Mucosa of descending colon (tissue), 3 donors: ENCODE measurements at places on chromosomes 12 and 14.

- peak; percentile 41 for DNase-seq
Observed at GRCh38 chr14:105486163-105486973, at the start of gene CRIP1. CRIP1 (plus strand) TSS chr14:105486886; CDS start chr14:105487260, 374 bp downstream.

DNA sequence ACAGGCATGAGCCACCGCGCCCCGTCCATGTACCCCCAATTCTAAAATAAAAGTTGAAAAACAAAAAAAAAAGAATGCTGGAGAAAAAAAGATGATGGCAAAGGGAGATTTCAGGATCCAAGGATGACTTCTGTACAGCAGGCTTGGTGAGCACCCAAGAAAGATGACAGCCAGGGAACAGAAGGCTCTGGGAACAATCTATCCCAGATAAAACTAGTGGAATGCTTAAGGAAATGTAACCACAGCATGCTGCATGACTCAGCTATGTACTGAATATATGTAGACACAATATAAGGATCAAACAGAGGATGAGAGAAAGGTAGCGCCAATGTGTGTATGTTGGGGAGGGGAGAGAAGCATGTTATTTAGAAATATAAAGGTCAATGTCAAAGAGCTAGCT is 123.7 kb upstream of the TMTC1 start:
- DNase-seq = no peak

- peak; percentile 12 for DNase-seq
Observed at GRCh38 chr12:93676408-93677194, 574 bp upstream of the CRADD start.

- no peak for DNase-seq
Observed at GRCh38 chr14:92706386-92706785, 42.0 kb downstream of the LGMN start.

GRCh38 chr12:62133440-62133839 is 126.8 kb upstream of the USP15 start:
- DNase-seq = no peak

DNA sequence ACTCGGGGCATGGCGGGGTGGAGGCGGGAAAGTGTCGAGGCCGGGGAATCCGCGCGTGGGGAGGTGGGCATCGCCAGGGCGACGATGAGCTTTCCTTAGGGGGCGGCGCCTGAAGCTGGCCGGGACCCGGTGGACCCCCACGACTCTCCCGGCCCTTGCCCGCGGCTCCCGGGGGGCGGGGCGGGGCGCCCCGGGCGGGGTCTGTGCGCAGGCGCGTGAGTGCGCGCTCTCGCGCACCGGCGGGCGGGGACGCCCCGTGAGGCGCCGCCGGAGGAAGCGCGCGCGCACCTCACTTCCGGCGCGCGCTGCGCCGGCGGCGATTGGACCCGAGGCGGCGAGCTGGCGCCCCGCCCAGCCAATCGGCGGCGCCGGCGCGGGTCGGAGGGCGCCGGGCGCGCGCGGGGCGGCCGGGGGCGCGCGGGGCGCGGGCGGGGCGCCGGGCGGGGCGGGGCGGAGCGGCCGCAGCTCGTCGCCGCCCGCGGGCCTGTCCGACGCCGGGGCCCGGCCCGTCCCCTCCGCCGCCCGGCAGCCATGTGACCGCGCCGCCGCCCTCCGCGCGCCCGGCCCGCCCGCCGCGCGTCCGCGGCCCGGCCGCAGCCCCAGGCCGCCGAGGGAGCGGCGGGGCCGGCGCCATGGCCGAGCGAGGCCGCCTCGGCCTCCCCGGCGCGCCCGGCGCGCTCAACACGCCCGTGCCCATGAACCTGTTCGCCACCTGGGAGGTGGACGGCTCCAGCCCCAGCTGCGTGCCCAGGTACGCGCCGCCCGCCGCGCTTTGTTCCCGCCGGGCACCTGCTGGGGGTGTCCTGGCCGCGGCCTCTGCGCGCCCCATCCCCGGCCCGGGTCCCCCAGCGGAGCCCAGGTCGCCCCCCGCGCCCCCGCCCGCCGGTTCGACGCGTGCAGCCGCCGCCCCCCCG is at the start of gene PACS2:
Gene PACS2, plus strand, starts transcription at position 462 of the 914 bp plus-strand sequence. Its CDS starts 171 bp downstream, at position 633.
- DNase-seq = peak; percentile 79

GRCh38 chr12:112777387-112778310 is 13.9 kb upstream of the RPH3A start:
- no peak for DNase-seq

GRCh38 chr14:45135156-45135555 is 574 bp upstream of the FANCM start:
- DNase-seq = no peak

GRCh38 chr14:75399321-75399720 is 28.5 kb upstream of the JDP2 start:
- no peak for DNase-seq

DNA sequence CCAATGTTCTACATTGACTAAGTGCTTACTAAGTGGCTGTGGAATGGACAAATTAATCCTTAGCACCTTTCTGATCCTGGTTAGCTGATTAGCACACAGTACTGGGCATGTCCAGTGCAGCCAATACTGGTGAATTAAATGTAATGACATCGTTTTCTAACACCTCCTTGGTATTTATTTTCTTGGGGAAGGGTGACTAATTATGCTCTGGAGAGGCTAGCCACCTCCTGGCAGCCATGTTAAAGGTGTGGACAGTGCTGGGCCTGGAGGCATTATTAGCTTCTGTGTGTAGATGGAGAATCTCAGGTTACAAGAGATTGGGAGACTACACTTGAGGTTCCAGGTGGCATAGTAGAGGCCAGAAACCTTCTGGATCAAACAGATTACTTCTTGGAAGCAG is 230.9 kb upstream of the DDHD1 start:
- no peak for DNase-seq

GRCh38 chr14:87542288-87542687 is 450.7 kb downstream of the GALC start:
- no peak for DNase-seq

- peak; percentile 35 for DNase-seq
Observed at GRCh38 chr12:31874961-31875608, 84.1 kb upstream of the RESF1 start.

DNA sequence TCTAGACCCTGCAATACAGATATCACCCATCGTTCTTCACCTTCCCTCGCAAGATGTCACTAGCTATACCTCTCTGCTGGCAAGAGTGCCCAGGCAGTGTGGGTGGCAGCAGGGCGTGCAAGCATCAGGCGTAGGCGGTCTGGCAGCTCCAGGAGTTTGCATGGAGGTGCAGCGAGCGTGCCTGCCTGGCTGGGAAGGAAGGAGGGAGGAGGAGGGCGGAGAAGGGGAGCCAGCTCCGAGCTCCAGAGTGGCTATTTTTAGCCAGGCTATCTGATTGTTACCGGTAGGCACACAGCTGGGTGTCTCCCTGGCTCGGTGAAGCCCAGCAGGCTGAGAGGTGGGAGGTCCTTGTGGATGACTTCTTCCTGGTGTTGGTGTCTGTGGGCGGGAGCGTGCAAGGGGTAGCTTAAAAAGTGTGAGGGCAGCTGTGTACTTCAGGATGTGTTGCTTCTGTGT is 6.2 kb downstream of the FOXJ2 start:
- peak; percentile 62 for DNase-seq

GRCh38 chr14:19918553-19919264 is 1.7 kb upstream of the OR4K5 start:
- DNase-seq = no peak

- DNase-seq = no peak
Observed at GRCh38 chr12:6276956-6277620, 33.4 kb upstream of the PLEKHG6 start.

DNA sequence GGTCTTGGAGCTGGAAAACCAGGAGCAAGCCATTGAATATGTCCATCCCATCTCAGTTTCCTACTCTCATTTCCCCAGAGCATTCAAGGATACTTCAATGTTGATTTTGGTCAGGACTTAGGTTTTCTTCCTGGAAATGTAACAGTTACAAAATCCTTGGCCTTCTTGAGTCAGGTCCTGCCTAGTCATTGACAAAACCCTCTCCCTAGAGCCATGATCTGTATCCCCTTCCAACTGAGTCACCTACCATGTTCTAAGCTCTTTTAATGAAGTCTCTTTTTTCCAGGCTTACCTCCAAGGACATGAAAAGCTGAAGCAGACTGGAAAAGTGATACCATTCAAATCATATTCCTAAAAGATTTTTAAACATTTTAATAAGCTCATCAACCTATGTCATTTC is 549.2 kb downstream of the GALC start:
- DNase-seq = no peak

GRCh38 chr12:121059031-121059898 is 20.2 kb upstream of the OASL start:
- no peak for DNase-seq

DNA sequence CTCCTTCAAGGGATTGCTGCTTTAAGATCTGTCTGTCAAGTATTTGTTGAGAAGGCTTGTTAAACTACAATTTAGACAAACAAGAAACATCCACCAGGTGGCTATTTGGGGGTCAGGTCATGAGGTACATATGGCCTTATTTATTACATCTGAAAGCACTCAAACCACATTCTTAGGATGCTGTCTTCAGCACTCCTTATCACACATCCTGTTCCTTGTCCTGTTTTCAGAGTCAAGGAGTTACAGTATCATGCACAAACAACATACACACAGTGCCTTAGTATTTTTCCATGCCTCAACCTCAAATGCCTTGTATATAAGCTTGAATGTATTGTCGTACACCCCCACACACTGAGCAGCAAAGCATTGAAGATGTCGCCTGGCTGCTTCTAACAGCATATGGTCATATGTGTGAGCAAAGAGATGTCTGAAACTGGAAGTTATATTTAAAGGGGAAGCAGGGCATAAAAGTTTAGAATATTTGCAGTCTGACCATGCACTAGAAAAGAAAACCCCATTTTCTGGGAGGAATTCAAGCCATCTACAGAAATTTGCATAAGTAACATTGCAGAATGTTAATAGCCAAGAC is 83.8 kb downstream of the KCNMB4 start:
- DNase-seq = no peak

GRCh38 chr12:132243596-132244310 is 85.6 kb downstream of the GALNT9 start:
- DNase-seq = no peak

DNA sequence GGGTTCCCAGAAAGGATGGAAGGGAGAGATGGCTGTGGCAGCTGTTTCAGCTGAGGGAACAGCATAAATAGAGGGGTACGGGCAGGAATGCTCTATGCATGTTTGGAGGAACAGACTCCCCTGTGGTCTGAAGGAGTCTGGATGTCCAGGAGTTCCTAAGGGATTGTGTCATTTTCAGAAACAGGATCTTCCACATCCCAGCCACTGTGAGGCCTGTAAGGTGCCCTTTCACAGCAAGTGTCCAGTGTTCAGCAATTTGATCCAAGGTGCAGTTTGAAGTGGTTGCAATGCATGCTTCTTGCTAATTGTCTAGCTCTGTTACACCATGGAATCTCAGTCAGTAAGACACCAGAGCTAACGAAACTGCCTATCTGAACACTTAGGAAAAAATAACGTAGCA is 46.7 kb upstream of the TCL1A start:
- DNase-seq = no peak

DNA sequence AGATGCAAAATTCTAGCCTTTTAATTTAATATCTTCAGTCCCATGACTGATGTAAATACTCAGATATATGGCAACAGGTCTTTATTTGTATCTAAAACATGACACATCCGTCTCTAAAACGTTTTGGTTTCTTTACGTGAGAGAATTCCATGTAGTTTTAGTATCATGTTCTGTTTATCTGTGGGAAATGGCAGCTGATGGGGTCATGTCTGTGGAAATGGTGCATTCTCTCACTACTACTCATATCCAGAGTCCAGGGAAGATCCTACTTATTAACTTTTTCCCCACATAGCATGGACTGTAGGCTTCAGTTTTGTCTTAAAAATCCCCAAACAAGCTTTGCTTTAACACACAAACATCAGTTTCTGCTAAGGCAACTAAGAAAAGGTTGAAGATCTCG is 53.8 kb downstream of the SPTLC2 start:
- no peak for DNase-seq

DNA sequence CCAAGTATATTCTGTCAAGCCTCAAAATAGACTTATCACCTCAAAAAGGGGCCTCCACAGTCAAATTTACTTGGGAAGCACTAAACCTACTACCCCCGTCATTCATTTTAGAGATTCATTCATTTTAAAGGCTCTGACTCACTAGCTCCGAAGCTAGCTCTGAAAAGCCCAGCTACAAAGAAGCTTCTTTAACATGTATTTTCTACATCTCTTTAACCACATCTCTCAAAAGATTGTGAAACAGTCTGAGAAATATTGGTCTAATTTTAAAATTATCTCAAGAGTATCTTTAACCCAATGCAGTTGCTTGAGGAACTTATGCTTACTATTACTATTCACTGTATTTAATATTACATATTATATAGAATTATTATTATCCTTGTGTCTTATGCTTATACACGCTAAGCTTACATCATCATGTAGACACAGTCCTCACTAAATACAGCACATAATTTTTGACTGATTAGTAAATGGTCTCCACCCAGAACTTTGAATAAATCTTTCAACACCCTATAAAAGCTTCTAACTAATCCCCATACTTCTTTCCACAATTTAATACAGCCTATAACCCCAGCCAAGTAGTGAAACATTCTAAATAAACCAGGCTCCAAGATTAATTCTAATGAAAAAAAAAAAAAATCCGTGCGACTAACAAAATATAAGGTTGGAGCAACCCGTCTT is 7.8 kb downstream of the NT5DC3 start:
- no peak for DNase-seq

- DNase-seq = peak; percentile 33
Observed at GRCh38 chr12:53995378-53996239, 4.4 kb upstream of the HOXC9 start.
